Ovary (tissue), 10 donors: ENCODE measurements at places on chromosomes 7 and 10. TPM values are rescaled to one million over a fixed set of nuclear protein-coding genes. Genes with fewer than 3 reads are reported as not detected.
A peak's percentile ranks its signal among the peaks of the same experiment; 100 is the strongest.

Gene FKBP6
- total RNA-seq = 0.47 TPM

GRCh38 chr7:64359543-64359942 lies 45.8 kb downstream of the ZNF736 start:
- no peaks in the 10 kb centered on the region for H3K4me1 ChIP-seq
- H3K27ac ChIP-seq = no peak overlapping the region
- H3K36me3 ChIP-seq = no peaks in the 10 kb centered on the region
- H3K4me3 ChIP-seq = no peak overlapping the region

DNA sequence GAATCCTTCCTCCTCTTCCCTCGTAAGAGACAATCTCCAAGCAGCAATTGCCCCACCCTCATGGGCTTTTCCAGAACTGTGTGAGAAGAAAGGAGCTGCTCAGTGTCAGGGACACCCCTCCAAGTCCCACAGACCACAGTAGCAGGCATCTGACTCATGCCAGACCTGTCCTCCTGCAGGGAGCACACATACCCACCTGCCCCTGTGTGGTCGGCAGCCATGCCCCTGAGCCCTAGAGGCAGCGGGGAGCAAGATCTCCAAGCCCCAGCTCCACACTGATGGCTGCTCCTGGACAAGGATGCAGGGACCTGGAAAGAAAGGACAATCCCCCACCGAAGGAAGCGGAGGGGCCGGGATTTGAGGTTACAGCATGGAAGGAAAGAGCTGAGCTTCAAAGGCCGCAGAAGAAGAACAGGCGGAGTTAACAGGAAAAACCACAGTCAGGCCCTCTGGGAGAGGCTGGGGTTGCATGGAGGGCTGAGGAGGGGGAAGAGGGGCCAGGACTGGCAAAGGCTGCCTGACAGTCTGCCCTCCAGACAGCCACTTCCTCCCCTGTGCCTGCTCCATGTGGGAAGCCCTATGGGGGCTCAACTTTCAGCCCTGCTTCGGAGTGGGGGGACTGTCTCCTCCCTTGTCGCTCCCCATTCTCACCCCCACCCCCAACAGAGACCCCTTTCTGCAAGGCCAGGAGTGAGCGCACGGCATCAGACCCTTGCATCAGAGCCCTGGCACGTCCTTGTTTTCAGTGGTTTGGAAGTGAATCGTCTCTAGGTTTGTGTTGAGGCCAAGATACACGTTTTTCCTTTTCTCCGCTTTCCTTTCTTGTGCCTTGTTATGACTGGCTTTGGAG lies 46.8 kb downstream of the ASB13 start:
- H3K27ac ChIP-seq = peak overlapping the region; percentile 82
- DNase-seq = peak; percentile 26
- peaks cover 32% of the 10 kb centered on the region for H3K4me1 ChIP-seq
- H3K36me3 ChIP-seq = no peaks in the 10 kb centered on the region
- H3K27me3 ChIP-seq = no peaks in the 10 kb centered on the region
- no peak overlapping the region for H3K4me3 ChIP-seq

DNA sequence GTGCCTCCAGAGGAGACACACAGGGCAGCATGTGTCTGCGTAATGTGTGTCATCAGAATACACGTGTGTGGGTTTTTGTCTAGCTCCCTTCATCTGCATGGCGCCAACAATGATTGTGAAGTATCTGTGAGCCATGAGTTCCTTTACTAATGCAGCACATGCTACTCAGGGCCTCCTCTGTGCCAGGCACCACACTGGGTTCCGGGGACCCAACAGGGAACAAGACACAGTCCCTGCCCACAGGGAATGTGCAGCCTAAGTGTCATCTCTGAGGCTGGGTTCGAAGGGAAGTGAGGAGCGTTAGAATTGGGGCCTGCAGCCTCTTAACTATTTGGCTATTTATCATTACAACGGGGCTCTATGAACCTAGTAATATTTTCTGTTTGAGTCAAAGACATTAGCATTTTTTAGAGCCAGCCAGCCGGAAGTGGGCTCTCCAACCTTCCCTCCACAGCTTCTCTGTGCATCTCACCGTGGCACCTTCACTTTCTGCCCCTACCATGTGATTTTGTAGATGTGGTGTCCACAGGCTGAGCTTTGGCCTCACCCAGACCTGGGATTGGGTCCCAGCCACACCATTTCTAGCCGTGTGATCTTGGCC lies 43.9 kb upstream of the SRGN start:
- no peaks in the 10 kb centered on the region for H3K4me1 ChIP-seq
- no peak for DNase-seq
- no peak overlapping the region for H3K27ac ChIP-seq
- no peak overlapping the region for H3K4me3 ChIP-seq
- H3K36me3 ChIP-seq = no peaks in the 10 kb centered on the region
- H3K27me3 ChIP-seq = no peaks in the 10 kb centered on the region

- no peaks in the 10 kb centered on the region for H3K4me1 ChIP-seq
- H3K36me3 ChIP-seq = no peaks in the 10 kb centered on the region
- DNase-seq = no peak
- no peak overlapping the region for H3K27ac ChIP-seq
- H3K4me3 ChIP-seq = no peak overlapping the region
Observed at GRCh38 chr7:4878336-4879335, 4.9 kb downstream of the RADIL start.

- no peak for DNase-seq
- no peaks in the 10 kb centered on the region for H3K36me3 ChIP-seq
- H3K4me1 ChIP-seq = no peaks in the 10 kb centered on the region
- no peak overlapping the region for H3K27ac ChIP-seq
Observed at GRCh38 chr10:100730725-100731406, 14.5 kb upstream of the PAX2 start.
